ENCODE measurements at places on chromosomes 16 and 17.

GRCh38 chr17:69170377-69170776 lies 28.7 kb upstream of the ABCA6 start:
- no peak for DNase-seq

- no peak for DNase-seq
These were observed 176.7 kb downstream of the TMEM132E start for GRCh38 chr17:34755981-34756636.

- DNase-seq: no peak
These were observed 4.4 kb downstream of the FOXF1 start for GRCh38 chr16:86514481-86515376.

DNA sequence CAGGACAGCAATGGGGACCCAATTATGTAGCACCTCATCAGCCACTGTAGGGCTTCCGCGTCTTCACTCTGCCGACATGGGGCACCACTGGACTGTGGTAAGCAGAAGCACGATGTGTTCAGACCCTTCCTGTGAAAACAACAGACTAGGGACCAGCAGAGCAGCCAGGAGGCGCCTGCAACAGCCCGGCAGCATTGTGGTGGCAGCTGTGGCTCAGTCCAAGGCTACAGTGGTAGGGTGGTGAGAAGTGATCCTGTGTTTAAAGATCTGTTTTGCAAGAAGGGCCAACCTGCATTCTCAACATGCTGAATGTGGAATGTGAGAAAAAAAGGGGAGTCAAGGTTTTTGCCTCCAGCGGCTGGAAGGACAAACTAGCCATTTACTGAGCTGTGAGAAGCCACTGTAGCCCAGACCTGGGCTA lies 80.8 kb downstream of the GAS7 start:
- DNase-seq: no peak

DNA sequence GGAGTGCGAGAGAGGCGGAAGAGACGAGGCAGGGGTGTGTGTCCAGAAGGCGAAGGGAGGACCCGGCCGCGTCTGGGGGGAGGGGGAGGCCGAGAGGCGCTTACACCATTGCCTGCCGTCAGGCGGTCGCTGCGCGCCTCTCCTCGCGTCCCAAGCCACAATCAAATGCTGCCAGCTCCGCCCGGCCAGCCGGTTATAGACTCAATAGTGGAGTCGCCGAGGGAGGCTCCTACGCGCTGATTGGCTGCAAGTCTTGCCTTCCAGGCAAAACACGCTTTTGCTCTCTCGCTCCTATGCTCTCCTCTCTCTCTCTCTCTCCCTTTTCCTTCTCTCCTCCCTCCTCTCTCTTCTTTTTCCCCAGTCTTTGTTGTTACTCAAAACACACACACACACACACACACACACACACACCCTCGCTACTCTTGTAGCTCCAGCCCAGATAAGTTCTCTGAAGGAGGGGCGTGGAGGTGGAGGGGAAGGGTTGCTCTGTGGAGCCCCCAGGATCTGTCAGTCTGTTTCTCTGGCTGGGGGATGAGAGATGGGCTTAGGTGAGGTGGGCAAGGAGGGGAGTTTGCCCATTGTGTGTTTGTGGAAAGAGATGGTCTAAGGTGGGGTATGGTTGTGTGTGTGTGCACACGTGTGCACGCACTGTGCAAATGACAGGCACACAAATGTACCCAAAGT lies at the start of gene DLX3:
Gene DLX3 (minus strand): TSS at position 170 of the 684 bp plus-strand sequence. CDS start 226 bp downstream, outside the sequence.
- DNase-seq: no peak

GRCh38 chr17:29764748-29765147 lies 142.0 kb upstream of the CORO6 start:
- no peak for DNase-seq

DNA sequence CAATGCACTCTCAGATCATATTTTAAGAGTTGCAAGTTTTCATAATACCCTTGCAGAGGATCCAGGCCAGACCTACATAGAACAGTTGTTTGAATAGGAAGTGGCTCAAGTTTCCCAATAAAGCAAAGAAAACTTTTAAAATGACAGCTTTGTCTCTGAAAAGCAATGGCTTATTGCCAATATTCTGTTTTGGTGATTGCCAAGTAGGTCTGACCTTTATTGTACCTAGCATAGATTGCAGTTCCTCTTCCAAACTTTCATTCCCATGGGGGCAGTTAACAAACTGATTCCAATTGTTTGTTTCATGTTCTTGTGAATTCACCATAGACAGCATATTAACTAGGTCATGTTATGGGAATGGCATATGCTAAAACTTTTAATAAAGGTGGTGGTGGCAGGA lies 664.6 kb upstream of the CA10 start:
- DNase-seq: no peak

- no peak for DNase-seq
These were observed 243.0 kb upstream of the N4BP1 start for GRCh38 chr16:48852951-48853350.

DNA sequence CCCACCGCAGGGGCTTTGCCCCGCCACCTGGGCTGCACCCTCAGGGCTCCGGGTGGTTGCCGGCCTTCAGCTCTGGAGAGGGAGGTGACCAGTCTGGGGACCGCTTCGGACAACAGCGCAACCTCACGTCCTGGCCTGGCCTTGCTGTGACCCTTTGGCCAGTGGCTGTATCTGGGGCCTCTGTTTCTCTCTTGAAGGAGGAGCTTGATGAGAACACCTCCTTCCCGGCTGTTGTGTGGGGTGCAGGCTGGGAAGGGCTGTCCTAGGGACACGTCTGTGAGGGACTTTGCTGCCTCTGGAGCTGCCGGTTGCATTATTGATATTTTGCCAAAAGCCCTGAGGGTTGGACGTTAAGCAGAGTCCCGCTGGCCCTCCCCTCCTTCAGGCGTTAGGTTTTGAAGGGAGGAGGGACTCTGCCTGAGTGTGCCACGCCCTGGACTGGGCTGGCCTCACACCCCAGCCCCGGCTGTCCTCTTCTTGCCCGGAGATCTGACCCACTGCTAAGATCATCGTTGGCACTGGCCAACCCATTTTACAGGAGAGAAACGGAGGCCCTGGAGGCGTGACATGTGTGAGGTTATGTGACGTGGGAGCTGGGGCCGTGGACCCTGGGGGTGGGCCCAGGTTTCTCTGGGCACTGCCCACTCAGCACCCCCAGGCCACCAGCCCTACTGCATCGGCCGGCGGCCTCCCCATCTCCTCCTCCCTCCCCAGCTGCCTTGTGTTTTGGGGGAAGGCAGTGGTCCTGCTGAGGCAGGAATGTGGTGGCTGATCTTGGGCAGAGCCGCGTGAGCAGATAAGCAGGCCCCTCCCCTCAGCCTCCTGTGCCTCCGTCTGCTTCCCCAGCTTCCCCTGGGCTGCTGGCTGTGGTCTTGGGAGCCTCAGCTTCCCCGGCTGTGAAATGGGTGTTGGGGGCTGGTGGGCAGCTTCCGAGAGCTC lies 8.5 kb downstream of the ZFPM1 start:
- no peak for DNase-seq

DNA sequence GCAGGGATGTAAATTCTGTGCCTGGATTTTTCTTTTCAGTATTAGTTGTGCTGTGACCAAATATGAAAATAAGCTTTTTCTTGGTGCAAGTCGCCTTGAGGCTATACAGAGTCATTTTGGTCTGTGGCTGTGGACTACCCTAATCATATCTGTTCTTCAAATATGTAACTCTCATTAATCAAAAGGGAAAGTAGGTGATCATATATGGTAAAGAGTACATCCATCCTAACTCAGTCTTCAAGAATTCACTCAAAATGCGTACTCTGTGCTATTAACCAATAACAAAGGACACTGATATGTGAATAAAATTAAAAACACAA lies 2.6 kb downstream of the CPD start:
- DNase-seq: no peak

DNA sequence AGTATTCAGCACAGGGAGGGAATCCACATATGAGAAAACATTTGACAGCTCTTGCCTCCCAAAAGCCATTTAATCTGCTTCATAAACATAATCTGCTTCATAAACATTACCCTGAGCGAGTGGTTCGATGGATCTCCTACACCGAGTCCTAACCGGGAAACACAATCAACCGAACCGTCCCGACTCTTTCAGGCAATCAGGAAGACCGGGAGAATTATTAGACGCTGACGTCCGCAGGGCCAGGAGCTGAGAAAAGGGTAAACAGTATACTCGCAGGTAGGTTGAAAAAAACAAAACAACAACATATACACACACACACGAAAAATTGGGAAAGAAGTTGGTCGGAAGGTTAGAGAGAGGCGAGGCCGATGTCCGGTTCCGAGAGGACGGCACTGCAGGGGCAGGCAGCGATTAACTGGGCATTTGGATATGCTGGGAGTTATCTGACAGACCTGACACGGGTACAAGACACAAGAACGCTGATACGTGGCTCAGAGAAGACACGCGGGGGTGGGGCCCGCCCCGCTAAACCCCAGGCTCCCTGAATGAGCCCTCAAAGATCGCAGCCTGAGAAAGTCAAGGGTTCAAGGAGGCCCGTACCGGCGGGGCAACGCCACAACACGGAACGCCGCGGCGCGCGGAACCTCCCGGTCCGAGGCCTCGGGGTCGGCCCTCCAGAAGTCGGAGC lies 585 bp downstream of the AP1G1 start:
- peak; percentile 9 for DNase-seq

- DNase-seq: no peak
These were observed 9.1 kb upstream of the MMD start for GRCh38 chr17:55430541-55431288.

GRCh38 chr16:27181019-27181790 lies 22.1 kb upstream of the KDM8 start:
- DNase-seq: no peak

GRCh38 chr16:65537336-65537735 lies 415.5 kb upstream of the CDH11 start:
- DNase-seq: no peak

DNA sequence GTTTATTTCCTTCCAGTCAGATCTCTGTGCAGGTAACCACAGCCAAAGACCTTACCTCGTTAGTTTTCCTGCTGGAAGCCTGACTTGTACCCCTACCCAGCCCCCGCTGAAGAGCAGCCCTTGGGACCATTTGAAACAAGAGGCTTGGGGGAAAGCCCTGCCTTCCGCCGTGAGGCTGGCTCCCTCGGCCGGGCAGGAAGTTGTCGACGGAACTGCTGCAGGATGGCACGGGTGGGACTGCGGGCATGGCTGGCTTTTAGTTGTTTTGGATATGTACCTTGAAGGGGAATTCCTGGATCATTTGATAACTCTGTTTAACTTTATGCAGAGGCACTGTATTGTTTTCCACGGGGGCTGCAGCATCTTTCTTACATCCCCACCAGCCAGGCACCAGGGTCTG lies 49.0 kb upstream of the ENDOV start:
- DNase-seq: no peak

- DNase-seq: no peak
These were observed 24.7 kb upstream of the PSMD7 start for GRCh38 chr16:74271872-74272271.
